B cell (primary cell): ENCODE measurements at places on chromosomes 6 and 20. TPM values are rescaled to one million over a fixed set of nuclear protein-coding genes. Genes with fewer than 3 reads are reported as not detected.
A peak's percentile ranks its signal among the peaks of the same experiment; 100 is the strongest.

DNA sequence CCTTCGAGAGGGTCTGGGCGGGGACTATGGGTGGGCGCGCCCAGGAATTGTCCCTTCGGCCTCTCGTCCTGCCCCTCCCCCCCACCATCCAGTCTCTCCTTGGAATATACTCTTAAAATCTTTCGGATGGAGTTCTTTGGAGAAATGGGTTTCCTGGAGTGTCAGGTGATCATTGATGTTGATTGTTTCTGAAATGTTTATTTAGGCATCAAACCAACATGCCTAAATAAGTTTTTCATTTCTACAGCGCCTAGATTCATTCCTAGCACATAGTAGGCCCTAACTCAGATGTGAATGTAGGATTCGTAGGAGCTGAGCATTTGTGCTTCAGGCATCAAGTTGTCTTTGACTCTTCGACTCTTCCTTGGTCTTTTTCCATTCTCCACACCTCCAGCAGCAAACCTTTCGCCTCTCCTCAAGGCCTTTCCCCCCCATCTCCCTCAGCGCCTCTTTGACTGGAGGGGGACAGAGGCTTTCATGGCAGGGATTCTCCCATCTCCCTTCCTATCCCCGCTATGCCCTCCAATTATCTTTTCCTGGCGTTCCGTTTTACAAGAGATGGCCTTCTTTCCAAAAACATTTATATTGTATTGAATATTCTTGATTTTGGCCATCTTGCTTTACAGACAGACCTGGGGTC is 610 bp downstream of the CASP8AP2 start:
- peak overlapping the region; percentile 87 for H3K4me3 ChIP-seq
- peaks cover 8% of the 10 kb centered on the region for H3K36me3 ChIP-seq
- peaks cover 19% of the 10 kb centered on the region for H3K4me1 ChIP-seq
- peak overlapping the region; percentile 72 for H3K27ac ChIP-seq
- no peak for DNase-seq

- DNase-seq, result no peak
- H3K4me1 ChIP-seq, result no peaks in the 10 kb centered on the region
- no peaks in the 10 kb centered on the region for H3K36me3 ChIP-seq
- H3K4me3 ChIP-seq, result no peak overlapping the region
Measured at GRCh38 chr6:129269891-129270290, 387.0 kb downstream of the LAMA2 start.

- no peaks in the 10 kb centered on the region for H3K27me3 ChIP-seq
- no peak overlapping the region for H3K27ac ChIP-seq
- no peaks in the 10 kb centered on the region for H3K36me3 ChIP-seq
- H3K4me3 ChIP-seq, result no peak overlapping the region
- H3K4me1 ChIP-seq, result no peaks in the 10 kb centered on the region
- DNase-seq, result no peak
Measured at GRCh38 chr6:146211646-146212045, 182.8 kb downstream of the GRM1 start.

DNA sequence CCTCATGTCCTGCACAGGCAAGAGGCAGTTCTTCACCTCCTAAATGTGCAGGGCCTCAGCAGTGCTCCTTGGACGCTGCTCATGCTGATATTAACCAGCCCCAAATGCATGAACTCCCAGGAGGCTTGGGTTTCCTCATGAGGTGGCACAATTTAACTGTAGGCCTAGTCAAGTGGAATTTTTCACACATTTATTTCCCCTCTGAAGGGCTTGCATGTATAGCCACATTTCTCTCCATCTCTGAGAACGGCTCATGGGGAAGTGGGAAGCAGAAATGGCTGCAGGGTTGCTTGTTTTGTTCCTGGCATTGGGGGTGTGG is 72.8 kb upstream of the PAX1 start:
- no peak for DNase-seq
- H3K27me3 ChIP-seq, result no peaks in the 10 kb centered on the region

The ZBP1 gene
- total RNA-seq, result 29.9 and 36.9 TPM in 2 replicates

GRCh38 chr6:13741365-13741764 is 29.7 kb upstream of the RANBP9 start:
- DNase-seq, result no peak
- H3K4me3 ChIP-seq, result no peak overlapping the region
- no peak overlapping the region for H3K27ac ChIP-seq
- no peaks in the 10 kb centered on the region for H3K27me3 ChIP-seq
- H3K36me3 ChIP-seq, result no peaks in the 10 kb centered on the region

The LHFPL5 gene
- not detected in 2 replicates for total RNA-seq

The CRISP3 gene
- total RNA-seq, result not detected in 2 replicates
